ENCODE measurements at places on chromosomes 2 and 18.
A peak's percentile ranks its signal among the peaks of the same experiment; 100 is the strongest.

DNA sequence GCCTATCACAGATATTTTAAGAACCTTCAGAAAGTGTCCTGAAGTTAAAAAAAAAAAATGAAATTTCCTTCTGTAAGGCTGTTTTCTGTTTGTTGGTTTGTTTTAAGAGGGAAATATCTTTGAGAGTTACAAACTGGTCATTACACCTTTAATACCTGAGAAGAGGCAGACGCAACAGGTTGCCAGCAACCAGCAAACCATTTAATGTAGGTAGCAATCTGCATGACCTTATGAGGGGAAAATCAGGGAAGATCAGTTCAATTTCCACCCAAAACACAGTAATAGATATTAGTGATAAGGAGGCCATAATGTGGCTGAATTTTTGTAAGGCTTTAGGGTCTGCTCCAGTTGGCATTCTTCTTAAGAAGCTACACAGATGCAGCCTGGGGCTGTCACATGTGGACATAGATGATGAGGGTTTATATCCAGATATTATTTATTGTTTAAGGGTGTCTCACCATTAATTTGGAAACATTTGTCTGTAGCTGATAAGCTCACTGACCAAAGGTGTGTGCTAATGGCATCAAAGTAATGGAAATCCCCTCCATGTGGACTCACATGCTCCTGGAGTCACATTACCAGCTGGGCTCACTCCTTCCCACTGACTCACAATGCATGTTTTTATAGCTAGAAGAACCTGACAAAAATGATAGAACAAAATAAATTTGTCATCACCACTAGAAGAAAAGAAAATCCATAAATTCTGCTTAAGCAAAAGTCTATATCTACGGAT, 83.5 kb upstream of the DTNA start:
- DNase-seq, result no peak

- no peak for DNase-seq
Observed at GRCh38 chr2:188787021-188787657, 187.0 kb upstream of the COL3A1 start.

DNA sequence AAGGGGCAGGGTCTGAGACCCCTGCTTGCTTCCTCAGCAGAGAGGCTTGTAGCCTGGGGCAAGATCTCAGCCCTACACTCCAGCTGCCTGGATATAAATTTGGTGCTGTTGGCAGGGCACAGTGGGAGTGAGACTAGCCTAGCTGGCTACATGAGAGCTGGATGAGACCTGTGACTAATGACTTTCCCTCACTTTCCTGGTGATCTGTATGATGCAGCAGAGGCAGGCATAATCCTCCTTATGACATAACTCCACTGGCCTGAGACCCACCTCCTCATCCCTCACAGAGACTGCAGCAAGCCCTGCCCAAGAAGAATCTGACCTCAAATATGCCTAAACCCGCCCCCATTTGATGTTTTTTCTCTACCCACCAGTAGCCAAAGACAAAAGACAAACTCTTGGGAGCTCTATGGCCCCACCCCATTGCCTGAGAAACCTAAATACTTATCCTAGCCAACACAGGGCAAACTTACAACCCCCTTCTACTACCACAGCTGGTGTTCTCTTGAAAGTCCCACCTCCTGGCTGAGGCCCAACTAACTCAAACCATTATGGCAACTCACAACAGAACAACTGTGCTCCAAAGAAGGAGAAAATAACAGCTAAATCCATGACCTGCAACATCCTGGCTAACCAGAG, 102.7 kb downstream of the NR4A2 start:
- no peak for DNase-seq

DNA sequence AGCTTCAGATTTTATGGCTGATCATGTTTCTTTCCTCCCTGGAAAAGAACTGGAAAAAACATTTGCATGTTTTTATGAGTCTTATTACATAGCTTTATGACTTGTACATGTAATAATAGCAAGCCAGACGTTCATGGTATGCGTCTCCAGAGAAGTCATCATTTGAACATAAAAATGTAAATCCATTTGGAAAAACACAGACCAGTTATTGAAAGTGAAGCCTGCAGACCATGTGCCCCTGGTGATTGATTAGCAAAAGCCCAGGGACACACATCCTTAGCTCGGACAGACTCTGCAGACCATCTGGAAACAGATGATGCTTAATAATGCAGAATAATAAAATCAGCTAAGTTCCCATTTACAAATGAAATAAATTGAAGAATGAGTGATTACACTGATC, 283.1 kb downstream of the TDRD15 start:
- no peak for DNase-seq

DNA sequence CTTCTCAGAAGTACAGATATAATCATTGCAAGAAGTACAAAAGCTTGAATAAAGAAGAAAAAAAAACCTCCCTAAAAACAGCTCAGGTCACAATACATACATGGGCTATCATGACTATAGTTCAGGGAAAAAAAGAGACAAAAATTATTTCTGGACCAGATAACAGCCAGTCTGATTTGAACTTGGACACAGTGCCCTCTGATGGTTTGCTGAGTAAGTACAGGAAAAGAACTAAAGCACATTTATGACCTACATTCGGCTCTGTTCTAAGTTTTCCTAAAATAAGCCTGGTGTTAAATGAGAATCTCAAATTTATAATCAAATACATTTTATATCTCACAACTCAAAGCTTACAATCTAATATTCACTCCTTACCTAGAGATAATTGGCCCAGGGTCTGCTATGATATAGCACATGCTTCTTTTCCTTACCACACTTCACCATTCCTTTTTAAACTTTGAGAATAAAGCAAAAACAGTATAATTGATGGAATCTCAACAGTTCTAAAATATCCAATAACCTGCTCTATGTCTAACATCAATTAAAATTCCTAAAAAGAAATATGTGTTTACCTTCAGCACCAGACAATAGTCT, 81.1 kb downstream of the RAPH1 start:
- DNase-seq, result peak; percentile 13
